ENCODE measurements at places on chromosomes 3 and 15. TPM values are rescaled to one million over a fixed set of nuclear protein-coding genes. Genes with fewer than 3 reads are reported as not detected.
A peak's percentile ranks its signal among the peaks of the same experiment; 100 is the strongest.

GRCh38 chr3:101072300-101072699 is 79.1 kb upstream of the ABI3BP start:
- H3K27me3 ChIP-seq: no peaks in the 10 kb centered on the region
- no peak overlapping the region for H3K27ac ChIP-seq
- H3K4me1 ChIP-seq: peaks cover 23% of the 10 kb centered on the region
- no peaks in the 10 kb centered on the region for H3K36me3 ChIP-seq
- DNase-seq: no peak

DNA sequence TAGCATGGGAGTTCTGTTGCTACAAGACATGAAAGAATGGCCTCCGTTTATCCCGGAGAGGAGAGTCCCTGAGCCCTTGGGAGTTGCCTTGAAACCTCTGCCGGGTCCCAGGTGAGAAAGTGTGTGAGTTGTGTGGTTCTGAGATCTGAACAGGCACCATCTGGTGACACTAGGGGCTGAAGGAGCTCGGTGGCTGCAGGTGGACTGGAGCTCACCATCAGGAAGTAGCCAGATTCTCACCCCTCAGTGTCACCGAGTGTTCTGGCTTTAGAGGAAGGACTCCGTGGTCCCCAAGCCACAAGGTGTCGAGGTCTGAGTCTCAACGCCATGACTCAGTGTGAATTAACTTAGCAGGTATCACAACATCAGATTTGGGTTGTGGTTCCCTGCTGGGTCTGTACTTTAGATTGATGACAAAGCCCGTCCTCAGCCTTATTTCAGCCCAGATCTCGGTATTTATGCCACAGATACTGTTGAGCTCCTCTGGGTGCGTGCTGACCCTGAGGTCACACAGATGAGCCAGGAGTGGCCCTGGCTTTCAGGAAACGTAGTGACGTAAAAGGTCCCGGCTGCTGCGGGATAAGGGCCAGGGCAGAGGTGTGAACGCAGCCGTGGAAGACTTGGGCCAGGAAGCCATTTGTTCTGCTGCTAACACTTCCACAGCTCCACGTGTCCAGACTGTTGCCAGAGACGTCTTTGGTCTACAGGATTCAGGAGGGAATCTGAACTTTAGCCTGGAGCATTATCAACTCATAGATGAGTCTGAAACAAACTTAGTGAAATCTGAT is 54.4 kb downstream of the PGPEP1L start:
- no peaks in the 10 kb centered on the region for H3K27me3 ChIP-seq
- DNase-seq: no peak
- H3K4me1 ChIP-seq: peaks cover 13% of the 10 kb centered on the region
- peaks cover 5% of the 10 kb centered on the region for H3K36me3 ChIP-seq
- peak overlapping the region; percentile 41 for H3K27ac ChIP-seq
- H3K4me3 ChIP-seq: no peak overlapping the region

The DNAJC19 gene
- total RNA-seq: 45.2 TPM

- no peak overlapping the region for H3K27ac ChIP-seq
- no peaks in the 10 kb centered on the region for H3K27me3 ChIP-seq
- no peak for DNase-seq
- no peak overlapping the region for H3K4me3 ChIP-seq
- no peaks in the 10 kb centered on the region for H3K36me3 ChIP-seq
Measured at GRCh38 chr3:130582457-130583153, 65.6 kb downstream of the COL6A6 start.

The CCDC32 gene
- total RNA-seq: 30.6 TPM

DNA sequence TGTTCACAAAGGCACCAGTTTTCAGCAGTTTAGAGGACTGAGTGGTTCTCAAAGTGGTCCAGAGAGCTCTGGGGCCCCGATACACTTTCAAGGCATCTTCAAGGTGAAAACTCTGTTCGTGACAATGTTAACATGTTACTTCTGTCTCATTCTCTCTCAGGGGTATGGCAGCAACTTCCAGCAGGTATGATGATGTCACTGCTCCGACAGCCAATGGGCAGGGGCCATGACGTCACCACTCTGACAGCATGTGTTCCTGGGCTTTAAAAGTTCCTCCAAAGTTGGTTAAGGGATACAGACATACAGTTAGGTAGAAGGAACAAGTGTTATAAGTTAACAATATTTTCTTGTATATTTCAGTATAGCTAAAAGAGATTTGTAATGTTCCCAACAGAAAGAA is 87.9 kb downstream of the KLF15 start:
- H3K36me3 ChIP-seq: no peaks in the 10 kb centered on the region
- H3K27ac ChIP-seq: peak overlapping the region; percentile 96
- no peaks in the 10 kb centered on the region for H3K4me1 ChIP-seq

The SMAD6 gene
- total RNA-seq: 46.3 TPM

- no peak for DNase-seq
- no peaks in the 10 kb centered on the region for H3K27me3 ChIP-seq
- H3K4me1 ChIP-seq: no peaks in the 10 kb centered on the region
Measured at GRCh38 chr3:120550546-120550945, 45.6 kb upstream of the NDUFB4 start.

Measured in tibial nerve (tissue), 4 donors.